ENCODE measurements at places on chromosomes 12 and 14.
A peak's percentile ranks its signal among the peaks of the same experiment; 100 is the strongest.

DNA sequence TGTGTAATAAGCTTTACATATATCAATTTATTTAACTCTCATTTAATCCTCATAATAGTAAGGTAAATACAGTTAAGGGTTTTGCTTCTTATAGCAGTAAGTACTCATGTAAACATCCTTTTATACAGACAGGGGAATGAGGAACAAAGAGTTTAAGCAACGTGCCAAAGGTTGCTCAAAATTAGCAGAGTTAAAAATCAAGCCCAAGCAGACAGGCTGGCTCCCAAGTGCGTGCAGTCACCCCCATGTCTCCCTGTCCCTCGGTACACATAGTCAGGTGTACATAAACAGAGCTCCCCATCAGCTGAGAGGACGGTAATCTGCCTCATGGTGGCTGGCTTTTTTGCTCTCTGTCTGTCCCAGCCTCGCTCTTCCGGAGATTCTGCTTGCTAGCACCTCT is 126.4 kb downstream of the DERA start:
- DNase-seq, result peak; percentile 3

DNA sequence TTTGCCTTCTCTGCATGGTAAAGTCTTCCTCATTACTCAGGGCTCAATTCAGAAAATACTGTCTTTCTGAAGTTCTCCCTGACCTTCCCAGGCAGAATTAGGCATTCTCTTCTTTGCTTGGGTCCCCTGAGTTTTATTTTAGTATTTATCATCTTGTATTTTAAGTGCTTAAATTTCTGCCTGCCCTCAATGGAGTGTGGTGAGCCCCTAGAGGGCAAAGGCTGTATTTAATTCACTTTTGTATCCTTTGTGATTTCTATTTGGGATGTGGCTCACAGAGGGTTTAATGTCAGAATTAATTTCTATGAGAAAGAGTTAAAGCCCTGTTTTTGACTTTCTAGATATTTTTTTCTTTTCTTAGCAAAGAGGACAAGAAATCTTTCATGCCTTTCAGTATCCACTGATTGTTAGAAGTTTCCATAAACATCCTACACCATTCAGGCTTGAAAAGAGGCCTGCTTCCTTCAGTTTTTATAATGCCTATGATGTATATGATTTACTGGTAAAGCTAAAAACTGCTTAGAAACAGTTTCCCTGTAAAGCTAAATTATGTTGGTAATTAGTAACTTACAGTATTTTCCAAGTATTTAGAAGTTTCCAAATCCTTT is 55.6 kb upstream of the PTPRB start:
- DNase-seq, result peak; percentile 15

GRCh38 chr12:106918746-106919145 is 37.0 kb upstream of the TMEM263 start:
- DNase-seq, result peak; percentile 56

- no peak for DNase-seq
Measured at GRCh38 chr12:112924986-112925385, 13.3 kb upstream of the OAS3 start.

GRCh38 chr14:98119739-98120138 is 1152.3 kb downstream of the BCL11B start:
- no peak for DNase-seq

- DNase-seq, result no peak
Measured at GRCh38 chr14:41521891-41522290, 84.8 kb upstream of the LRFN5 start.

GRCh38 chr14:73465823-73466532 is 7.6 kb upstream of the NUMB start:
- DNase-seq, result no peak

DNA sequence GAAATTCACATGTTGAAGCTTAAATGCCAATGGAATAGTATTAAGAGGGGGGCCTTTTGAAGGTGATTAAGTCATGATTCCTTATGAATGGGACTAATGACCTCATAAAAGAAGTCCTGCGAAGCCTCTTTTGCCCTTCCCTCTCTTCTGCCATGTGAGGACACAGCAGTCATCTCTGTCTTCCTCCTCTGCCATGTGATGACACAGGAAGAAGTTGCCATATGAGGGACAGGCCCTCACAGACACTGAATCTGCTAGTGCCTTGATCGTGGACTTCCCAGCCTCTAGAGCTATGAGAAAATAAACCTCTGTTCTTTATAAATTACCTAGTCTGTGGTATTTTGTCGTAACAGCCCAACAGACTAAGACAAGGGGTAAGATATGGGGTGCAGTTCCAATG is 100.7 kb downstream of the VCPKMT start:
- no peak for DNase-seq

DNA sequence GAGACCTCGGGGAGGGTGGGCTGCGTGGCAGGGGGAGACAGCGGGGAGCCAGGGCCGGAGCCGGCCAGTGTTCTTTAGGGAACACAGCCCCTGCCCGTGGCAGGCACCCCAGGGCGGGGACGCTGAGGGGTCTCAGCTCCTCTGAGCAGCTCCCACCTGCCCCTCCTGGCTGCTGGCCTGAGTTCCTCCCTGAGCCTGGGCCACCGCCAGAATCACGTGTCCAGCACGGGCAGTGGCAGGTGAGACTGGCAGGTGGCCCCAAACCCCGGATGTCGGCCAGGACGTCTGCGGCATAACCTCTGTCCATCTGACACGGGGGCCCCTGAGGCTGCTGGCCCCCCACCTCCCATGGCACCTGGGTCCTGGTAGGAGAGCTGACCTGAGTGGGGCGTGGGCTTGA is 25.1 kb downstream of the NOC4L start:
- DNase-seq, result no peak

DNA sequence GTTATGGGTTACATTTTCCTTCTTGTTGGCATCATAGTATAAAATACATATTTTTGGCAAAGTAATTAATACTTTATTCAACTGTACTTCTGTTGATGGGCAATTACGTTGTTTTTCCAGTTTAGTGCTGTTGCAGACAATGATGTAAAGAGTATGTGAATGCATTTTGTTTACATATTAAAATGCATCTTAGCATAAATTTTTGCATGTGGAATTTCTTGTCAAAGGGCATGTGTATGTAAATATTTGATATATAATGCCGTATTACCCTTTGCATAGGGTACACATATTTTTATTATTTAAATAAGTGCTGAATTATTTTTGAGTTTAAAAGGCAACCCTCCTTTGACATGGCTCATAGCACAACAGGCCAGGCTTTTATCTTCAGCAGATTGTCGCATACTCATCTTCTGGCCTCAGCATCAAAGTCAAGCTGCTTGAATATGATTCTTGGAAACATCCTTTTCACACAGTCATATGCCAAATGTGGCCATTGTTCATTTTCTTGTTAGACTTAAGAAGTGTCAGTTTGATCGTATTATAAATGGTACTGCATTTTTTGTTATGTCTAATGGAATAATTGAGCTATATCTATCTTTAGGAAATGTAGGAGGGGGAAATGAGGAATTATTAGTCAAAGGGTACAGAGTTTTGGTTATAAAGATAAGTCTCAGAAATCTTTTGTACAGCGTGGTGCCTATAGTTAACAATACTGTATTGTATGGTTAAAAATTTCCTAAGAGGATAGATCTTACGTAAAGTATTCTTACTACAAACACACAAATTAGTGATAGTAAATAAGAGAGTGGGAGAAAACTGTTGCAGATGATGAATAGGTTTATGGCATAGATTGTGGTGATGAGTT is 138.5 kb downstream of the FUT8 start:
- DNase-seq, result no peak

DNA sequence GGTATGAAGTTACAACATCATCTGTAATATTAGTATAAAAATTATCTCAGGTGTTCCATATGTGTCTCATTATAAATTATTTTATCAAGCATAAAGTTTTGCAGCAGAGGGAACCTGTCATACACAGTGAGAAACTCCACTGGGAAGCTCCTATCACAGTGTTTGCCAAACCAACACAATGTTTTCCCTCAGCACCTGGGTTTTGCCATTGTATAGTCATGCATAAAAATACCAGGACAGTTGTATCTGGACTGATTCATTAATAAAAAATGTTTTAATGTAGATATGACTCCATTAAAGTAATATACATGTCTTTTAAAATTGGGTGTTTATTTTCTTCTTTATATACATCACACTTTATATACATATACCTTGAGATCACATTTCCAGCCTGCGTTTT is 56.6 kb downstream of the METTL25 start:
- DNase-seq, result no peak

DNA sequence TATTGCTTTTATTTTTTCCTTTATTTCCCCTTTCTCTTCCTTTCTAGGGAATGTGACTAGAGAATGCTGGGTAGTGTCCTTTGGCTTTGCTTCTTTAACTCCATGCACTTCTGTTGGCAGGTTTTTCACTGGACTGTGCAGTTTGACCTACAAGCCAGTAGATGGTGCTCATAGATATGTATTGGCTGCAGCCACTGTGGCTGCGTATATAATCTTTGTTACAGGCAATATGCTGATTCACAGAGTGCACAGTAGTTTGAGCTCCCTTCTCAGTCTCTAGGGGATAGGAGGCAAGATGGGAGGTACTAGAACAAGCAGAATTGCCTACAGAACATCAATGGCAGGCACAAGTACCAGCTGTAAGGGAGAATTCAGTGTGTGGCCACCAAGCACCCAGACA is 503.5 kb downstream of the LRFN5 start:
- DNase-seq, result peak; percentile 4

- DNase-seq, result no peak
Measured at GRCh38 chr14:51328064-51328771, 88.2 kb downstream of the TMX1 start.

DNA sequence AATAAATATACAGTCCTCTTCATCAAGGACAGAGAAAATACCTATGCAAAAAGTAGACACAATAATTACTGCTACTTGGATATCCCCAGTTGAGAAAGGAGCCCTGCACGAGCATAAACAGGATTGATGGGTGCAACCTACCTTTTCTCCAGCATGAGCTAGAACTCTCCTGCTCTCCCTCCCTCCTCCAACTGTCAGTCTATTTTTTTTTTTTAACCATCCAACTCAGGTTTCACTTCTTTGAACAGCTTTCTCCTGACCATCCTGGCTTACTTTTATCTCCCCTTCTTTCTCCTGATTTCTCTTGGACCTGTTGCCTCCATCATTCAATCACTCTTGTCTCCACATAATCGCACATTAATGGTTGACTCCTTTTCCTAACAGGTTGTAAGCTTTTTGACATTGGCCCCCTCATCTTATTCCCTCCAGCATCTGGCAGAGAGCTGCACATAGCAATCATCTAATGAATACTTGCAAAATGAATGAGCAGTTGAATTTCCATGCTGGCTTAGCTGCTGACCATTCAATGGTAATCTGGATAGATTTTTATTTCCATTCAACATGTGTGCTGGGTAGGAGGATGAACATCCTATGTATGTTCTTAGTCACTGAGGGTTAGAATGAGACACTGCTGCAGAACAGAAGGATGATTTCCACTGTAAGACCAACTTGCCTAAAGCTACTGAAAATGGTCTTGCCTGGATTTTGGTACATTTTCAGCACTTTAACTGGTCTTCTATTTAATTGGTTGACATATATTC is 24.4 kb downstream of the MYBPC1 start:
- no peak for DNase-seq
